ENCODE measurements at places on chromosomes 1 and 21.

GRCh38 chr1:95311014-95311413 is 77.0 kb downstream of the RWDD3 start:
- DNase-seq: no peak

GRCh38 chr1:59072583-59072947 is 224.3 kb upstream of the FGGY start:
- DNase-seq: no peak

DNA sequence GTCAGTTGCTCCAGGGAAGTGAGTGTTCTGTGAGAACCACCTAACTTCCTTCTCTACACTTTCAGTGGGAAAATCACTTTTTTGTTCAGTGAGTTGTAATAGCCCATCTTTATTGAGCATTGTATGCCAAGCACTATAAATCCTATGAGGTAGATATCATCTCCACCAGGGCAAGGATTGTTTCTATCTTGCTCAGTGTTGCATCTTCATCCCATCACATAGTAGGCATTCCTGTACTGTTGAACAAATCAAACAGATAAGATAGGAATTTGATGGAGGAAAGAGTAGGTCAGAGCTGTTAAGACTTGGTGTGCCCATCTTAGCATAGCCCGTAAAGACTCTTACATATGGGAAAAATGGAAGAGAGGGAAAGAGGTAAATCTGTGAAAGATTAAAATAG is 2.9 kb upstream of the PIGV start:
- no peak for DNase-seq

DNA sequence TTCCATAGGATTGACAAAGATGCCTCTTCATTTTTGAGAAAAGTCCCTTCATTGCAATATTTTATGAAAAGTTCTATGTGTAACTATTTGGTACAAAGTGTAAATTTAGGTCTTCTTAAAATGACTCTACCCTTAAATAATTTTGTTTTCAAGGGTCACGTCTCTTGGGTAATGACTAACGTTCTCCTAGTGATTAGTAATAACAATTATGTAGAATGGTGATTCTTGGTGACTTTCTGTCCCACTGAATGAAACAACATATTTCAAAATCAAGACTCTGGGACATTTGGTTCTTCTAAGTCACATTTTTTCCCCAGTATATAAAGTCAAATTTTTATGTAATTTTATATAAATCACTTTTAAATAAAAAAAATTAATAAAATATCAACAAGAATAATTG is 277.5 kb upstream of the ADAMTS5 start:
- no peak for DNase-seq

Data from SIG-M5 (cell line).